Upper lobe of right lung (tissue), 1 donor: ENCODE measurements at places on chromosomes 2 and 18. TPM values are rescaled to one million over a fixed set of nuclear protein-coding genes. Genes with fewer than 3 reads are reported as not detected.

DNA sequence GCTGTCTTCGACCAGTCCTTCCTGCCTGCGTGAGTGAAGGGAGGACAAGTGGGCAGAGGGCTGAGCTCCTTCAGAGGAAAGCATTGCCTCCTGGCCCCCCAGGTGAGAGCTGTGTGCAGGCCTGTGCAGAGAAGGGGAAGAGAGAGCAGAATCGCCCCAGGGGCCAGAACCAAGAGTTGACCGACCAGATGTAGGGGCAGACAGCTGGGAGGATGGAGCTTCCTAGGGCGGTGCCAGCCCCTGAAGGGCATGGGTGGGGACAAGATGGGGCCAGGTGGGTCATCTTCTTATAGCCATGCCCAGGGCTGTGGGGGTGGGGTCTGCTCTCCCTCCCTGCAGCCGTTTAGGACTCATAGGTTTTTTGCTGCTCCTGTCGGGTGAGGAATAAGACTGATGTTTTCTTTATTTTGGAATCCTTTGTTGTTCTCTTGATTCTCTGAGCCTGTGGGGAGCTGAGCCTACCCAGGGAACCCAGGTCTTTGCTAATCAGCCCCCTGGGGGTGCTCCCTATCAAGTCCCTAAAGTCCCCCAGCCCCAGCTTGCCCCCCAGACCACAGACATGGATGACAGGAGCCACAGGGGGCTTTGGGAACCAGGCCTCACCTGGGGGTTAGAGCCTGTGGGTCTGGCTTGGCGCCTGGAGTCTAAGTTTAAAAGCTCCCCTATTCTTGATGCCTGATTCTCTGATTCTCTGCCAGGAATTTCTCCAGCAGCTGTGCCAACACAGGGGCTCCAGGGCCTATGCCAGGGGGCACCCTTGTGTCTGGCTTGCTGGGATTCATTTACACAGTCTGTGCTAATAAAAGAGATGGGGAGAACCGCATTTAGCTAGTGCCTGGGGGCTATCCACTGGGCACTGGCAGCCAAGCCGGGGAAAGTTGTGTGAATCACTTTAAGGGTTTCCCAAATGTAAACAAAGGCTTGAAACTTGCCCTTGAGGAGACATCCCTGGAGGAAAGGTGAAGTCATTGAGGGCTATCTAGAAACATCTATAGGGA lies 9.3 kb upstream of the EFHD1 start:
- no peak for DNase-seq
- H3K4me3 ChIP-seq, result no peak overlapping the region
- peaks cover 8% of the 10 kb centered on the region for H3K27me3 ChIP-seq
- no peaks in the 10 kb centered on the region for H3K4me1 ChIP-seq

DNA sequence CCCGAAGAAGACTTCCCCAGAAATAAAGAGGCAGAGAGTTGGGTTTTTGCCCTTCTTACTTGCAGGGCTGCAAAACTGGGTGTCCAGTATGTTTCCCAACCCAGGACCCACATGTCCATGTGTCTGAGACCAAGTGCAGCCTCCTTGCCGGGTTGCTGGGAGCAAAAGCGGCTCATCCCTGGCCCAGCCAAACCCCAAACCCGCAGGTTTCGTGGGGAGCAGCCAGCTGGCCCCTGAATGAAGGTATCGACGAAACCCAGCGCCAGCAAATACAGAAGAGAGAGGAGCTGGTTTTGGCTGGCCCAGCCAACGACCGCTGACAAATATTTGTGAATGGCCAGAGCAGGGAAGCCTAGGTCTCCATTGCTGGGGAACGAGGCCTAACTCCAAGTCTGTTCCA lies 197.1 kb downstream of the SMAD7 start:
- DNase-seq, result no peak
- no peaks in the 10 kb centered on the region for H3K27me3 ChIP-seq
- H3K27ac ChIP-seq, result no peak overlapping the region
- H3K4me1 ChIP-seq, result peaks cover 4% of the 10 kb centered on the region

DNA sequence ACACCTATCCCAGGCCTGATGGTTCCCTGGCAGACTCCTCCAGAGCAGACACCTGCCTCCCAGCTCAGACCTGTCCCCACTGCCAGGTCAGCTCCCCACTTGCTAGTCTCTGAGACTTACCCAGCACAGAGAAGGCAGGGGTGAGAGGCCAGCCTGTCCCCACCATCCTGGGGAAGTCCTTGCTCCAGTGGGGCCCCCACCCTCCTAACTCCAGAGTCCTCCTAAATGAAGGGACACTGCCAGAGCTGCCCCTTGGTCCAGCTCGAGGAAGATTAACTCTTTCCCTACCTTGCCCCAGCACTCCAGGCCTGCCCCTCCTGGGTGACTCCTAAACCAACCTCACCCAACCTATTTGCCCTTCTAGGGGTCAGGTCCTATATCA lies 30.4 kb upstream of the TNS1 start:
- no peaks in the 10 kb centered on the region for H3K36me3 ChIP-seq
- peaks cover 3% of the 10 kb centered on the region for H3K4me1 ChIP-seq
- DNase-seq, result no peak
- peaks cover 4% of the 10 kb centered on the region for H3K27me3 ChIP-seq
- no peak overlapping the region for H3K27ac ChIP-seq
- no peak overlapping the region for H3K4me3 ChIP-seq

DNA sequence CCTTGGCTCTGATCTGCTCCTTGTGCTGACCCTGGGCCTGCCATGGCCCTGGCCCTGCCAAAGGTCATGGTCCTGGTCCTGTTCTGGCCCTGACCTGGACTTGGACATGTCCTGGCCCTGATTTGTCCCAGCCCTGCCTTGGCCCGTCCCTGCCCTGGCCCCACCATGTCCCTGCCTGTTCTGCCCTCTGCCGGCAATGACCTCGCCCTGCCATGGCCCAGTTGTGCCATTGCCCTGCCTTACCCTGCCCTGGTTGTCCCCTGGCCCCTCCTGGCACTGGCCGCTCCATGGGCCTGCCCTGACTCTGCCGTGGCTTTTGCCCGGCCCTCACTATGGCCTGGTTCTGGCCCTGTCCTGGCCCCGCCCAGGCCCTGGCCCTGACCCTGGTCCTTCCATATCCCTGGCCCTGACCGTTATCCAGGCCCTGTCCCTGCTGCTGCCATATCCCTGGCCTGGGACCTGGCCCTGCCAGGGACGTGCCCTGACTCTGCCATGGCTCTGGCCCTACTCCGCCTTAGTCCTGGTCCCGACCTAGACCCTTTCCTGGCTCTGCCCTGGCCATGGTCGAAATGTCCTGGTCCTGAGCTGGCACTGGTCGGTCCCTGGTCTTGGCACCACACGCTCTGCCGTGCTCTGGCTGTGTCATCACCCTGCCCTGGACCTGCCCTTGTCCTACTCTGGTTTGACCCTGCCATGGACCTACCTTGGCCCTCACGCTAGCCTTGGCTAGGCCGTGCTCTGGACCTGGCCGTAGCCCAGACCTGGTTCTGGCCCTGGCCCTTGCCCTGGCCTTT lies 6.8 kb upstream of the ANKRD62 start:
- DNase-seq, result no peak
- H3K4me1 ChIP-seq, result no peaks in the 10 kb centered on the region
- no peaks in the 10 kb centered on the region for H3K27me3 ChIP-seq
- no peaks in the 10 kb centered on the region for H3K36me3 ChIP-seq

DNA sequence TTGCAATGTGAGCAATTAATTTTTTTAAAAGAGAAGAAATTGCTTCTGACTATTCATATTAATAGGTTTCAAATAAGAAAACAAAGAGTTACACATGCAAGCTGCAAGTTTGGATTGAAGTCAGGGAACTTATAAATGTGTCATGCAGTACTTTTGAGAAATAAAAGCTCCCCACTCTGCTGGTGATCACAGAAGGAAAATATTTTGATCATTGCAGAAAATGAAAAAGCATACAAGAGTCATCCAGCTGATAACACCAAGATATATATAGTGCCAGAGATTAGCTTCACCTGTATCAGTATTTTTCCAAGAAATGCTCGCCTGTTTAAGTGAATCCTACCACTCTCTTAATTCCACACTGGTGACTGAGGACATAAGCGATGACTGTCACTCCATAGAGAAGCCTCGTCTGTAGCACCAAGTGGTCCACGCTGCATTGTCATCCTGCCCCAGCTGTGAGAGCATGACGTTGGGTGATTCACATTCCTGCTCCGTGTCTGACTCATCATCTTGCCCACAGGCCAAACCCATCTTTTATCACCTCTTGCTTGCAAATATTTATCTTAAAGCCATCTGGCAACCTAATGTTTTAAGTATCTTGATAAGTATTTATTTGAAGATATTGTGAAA lies 178.0 kb downstream of the ASXL3 start:
- no peaks in the 10 kb centered on the region for H3K27me3 ChIP-seq
- H3K4me1 ChIP-seq, result no peaks in the 10 kb centered on the region

DNA sequence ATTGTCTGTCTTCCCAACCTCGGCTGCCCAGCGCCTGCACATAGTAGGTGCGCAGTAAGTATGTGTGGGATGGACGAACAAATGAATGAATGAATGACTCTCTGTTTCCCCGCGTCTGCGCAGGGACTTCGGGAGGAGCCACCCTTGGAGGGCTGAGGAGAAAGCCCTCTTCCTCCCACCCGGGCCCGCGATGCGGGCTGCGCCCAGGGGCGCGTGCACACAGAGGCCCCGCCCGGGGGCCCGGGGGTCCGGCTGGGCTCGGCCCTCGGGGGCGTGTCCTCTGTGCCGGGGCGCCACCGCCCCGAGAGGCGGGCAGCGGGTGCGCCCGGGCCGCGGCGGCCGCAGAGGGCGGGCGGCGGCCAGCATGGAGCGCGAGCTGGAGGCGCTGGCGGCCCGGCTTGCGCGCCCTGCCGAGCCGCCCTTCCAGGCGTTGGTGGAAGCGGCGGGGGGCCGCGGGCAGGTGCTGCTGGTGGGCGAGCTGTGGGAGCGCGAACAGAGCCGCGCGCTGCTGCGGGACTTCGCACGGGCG lies at the start of gene C2orf72:
C2orf72 (plus strand) TSS at position 322 of the 529 bp plus-strand sequence; CDS start at position 365, 43 bp downstream.
- DNase-seq, result no peak
- H3K27ac ChIP-seq, result no peak within 1 kb of the TSS
- peaks cover 60% of the 10 kb centered on the region for H3K27me3 ChIP-seq
- H3K36me3 ChIP-seq, result no peaks in the 10 kb centered on the region
- no peaks in the 10 kb centered on the region for H3K4me1 ChIP-seq

Gene LYG2
- total RNA-seq, result not detected

Gene STK17B
- 66.9 TPM for total RNA-seq

DNA sequence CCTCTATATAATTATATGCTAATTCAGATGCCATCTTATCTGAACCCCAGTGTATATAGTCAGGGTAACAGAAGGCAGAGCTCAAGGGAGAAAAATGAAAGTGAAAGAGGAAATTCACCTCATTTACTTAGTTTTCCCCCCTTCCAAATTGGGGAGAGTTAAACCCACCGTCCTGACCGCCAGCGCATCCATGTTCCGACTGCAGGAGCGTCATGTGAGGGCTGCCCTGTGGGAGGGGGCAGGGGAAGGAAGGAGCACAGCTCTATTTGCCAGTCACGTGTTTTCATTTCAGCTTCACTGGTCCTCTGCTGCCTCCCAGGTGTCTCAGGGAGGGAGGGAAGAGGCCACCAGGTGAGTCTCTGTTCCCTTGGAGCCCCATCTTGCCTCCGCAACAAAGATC lies 13.2 kb downstream of the CNNM4 start:
- no peaks in the 10 kb centered on the region for H3K36me3 ChIP-seq
- no peak for DNase-seq
- no peak overlapping the region for H3K27ac ChIP-seq
- H3K27me3 ChIP-seq, result no peaks in the 10 kb centered on the region
- peaks cover 6% of the 10 kb centered on the region for H3K4me1 ChIP-seq
- peak overlapping the region; percentile 31 for H3K4me3 ChIP-seq

DNA sequence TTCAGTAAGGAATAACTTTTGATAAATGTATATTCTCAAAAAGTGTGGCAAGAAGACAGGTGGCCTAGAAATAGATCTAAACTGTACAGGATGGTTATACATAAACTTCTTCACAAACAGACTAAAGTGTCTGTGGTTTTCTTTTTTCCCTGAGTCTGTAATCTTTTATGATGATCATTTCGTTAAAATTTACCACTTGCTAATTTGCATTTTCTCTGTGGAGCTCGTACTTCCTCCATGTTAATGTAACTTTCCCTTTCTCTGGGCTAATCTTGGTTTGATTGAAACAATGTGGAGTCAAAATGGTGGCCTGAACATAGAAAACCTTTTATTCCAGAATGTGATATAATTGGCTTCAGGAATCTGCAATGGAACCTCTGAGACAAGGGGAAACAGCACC lies 166.2 kb downstream of the FTCDNL1 start:
- no peak overlapping the region for H3K27ac ChIP-seq
- no peak overlapping the region for H3K4me3 ChIP-seq
- no peak for DNase-seq
- no peaks in the 10 kb centered on the region for H3K4me1 ChIP-seq

Gene PLGLB2
- total RNA-seq, result 2.4 TPM

- no peak overlapping the region for H3K4me3 ChIP-seq
- DNase-seq, result no peak
- peaks cover 5% of the 10 kb centered on the region for H3K4me1 ChIP-seq
Measured at GRCh38 chr2:108604196-108604595, 69.9 kb downstream of the LIMS1 start.

Gene PFN4
- 1.5 TPM for total RNA-seq

DNA sequence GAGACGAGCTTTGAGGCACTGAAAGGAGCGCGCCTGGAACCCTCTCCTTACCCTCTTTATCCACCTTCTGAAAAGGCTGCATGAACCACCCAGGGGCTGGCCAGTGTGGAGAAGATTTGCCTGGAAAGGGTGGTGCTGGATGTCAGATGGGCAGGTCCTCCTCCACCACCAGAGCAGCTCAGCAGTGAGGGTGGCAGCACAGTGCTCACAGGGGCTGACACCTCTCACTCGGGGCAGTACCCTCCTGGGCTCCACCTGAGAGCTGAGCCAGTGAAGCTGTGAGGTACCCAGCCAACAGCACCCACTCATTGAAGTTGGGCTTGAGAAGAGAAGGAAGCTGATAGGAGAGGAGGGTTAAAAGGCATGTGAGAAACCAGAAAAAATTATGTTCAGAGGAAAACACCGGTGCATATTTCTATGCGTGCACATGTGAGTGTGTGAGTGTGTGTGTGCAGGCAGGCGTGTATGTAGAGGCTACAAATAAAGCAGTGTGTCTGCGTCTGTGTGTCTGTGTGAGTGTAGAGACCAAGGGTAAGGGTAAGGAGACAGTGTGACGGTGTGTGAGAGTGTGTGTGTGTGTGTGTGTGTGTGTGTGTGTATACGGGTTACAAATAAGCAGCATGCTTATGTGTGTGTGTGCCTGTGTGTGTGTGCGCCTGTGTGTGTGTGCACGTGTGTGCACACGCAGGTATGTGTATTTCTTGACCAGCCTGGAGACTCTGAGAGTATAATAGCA lies 40.7 kb downstream of the TEX44 start:
- no peak overlapping the region for H3K4me3 ChIP-seq
- H3K27me3 ChIP-seq, result no peaks in the 10 kb centered on the region
- no peaks in the 10 kb centered on the region for H3K4me1 ChIP-seq
- no peak for DNase-seq
- no peaks in the 10 kb centered on the region for H3K36me3 ChIP-seq
